ENCODE measurements at places on chromosomes 5 and 9. TPM values are rescaled to one million over a fixed set of nuclear protein-coding genes. Genes with fewer than 3 reads are reported as not detected.

SLF1 gene
- total RNA-seq: 21.2 TPM

C1QTNF2 gene
- total RNA-seq: 3.2 TPM

ADGRD2 gene
- total RNA-seq: not detected

ANGPTL2 gene
- total RNA-seq: 184 TPM

C5orf58 gene
- not detected for total RNA-seq
